AML-193 (cell line): ENCODE measurements at places on chromosomes 16 and 17.
A peak's percentile ranks its signal among the peaks of the same experiment; 100 is the strongest.

GRCh38 chr17:71437166-71437565, 683.7 kb upstream of the SOX9 start:
- no peak for DNase-seq

- no peak for DNase-seq
Measured at GRCh38 chr16:26649381-26650045, 417.2 kb upstream of the C16orf82 start.

GRCh38 chr16:46757339-46758050, 9.4 kb upstream of the MYLK3 start:
- DNase-seq = no peak

DNA sequence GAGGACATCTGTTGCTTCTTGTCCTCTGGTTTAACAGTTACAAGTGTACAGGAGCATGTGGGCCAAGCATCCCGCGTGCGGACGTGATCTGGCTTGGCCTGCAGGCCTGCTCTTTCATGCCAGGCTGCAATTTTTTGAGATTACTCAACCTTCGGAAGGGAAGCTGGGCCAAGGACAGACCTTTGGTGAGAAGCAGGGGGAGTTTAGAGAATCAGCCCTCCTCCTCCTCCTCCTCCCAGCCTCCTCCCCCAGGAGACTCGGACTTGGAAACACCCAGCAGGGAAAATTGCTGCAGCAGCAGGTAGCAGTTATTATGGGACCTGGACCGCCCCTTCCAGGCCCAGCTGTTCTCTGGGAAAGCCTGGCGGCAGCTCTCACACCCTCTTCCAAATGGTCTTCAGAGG, 5.1 kb upstream of the KLHL36 start:
- DNase-seq = peak; percentile 68

DNA sequence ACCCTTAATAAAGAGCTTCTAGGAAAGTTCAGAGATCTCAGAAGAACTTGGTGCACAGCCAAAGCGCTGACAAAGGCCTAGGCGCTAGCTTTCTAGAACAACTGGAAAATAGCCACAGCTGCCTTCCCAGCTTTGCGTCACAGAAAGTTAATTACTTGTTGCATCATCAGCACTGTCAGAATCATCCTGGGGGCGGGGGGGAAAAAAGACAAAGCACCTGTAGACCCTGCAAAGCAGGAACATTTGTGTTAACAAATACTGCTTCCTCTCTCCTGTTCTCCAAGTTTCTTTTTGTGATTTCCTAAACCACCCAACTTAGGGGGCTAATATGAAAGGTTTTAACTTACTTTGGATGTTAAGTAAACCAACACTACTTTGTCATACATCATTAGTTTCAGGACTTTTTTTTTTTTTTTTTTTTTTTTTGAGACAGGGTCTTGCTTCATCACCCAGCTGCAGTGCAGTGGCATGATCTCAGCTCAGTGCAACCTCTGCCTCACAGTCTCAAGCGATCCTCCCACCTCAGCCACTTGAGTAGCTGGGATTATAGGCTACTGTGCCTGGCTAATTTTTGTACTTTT, 4.8 kb upstream of the AARSD1 start:
- peak; percentile 31 for DNase-seq

DNA sequence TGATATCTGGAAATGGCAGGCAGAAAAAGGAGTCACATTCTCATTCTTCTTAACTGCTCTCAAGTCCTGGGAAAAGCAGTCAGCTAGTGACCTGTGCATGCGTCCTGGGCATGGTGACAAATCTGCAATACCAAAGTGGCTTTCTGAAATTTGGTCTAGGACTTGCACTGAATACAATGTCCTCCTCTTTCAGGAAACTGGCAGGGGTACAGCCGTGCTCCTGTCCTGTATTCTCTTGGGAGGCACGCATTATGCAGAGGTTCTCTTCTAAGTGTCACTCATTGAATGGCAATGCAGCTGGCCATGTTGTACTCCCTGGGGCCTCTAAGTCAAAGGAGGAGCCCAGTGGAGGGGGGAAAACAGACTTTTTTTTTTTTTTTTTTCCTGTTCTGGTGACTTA, 10.6 kb downstream of the PHF12 start:
- no peak for DNase-seq

DNA sequence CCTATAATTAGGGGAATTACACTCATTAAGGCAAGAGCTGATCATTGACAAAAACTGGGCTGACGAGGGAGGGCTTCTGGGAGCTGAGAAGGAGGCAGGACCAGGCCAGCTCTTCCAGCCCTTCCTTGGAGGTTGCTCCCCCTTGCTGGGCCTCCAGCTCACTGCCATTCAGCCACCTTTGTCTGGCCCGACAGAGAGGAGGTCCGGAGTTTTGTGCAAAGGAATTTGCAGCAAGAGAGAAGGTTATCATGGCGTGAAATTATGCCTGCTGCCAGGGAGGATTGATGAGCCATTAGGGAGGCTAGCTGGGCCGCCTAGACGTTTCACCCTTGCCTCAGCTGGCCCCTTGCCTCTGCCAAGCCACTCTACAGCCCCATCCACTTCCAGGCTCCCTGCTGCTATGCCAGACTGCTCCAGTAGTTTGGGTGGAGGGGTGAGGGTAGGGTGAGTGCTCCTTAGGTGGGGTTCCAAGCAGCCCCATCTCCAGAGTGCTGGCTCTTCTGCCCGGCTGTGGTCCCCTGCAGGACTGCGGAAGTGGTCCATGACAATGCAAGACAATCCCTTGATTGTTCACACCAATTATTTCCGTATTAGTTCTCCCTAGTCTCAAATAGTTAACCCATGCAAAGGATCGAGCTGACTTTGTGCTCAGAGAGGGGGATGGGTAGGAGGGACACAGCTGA, 17.1 kb upstream of the PHF12 start:
- DNase-seq = no peak

DNA sequence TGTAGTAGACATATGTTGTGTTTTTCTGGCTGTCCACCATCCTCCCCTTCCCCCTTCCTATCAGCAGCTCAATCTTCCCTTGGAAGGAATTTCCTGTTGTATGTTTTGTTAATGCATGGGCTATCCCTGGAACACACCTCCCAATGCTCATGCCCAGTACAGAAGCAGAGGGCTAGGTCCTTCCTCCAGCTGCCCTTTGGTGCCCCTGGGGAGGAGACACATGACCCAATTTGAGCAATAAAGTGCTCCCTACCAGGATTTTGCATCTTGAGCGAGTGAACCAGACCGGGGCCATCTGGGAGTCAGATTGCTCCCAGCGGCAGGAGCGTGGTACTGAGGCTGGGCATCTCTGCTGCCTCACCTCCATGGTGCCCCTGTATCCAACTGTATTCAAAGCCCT, 141.5 kb upstream of the MED13 start:
- DNase-seq = no peak

- DNase-seq = no peak
Measured at GRCh38 chr16:74186561-74186971, 110.0 kb upstream of the PSMD7 start.

GRCh38 chr16:79756571-79756970, 156.0 kb upstream of the MAF start:
- no peak for DNase-seq

DNA sequence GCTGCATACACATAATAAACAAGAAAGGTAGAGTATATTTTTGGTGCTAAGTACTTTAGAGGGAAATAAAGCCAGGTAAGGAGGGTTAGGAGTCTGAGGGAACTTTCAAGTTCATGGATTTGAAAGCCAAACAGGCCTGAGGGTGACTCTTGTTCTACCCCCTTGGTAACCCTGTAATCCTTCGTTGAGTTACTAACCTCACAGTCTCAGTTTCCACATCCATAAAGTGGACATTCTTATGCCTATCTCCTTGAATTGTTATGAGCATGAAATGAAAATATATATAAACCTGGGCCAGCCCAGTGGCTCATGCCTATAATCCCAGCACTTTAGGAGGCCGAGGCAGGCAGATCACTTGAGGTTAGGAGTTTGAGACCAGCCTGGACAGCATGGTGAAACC, 22.4 kb downstream of the PECAM1 start:
- no peak for DNase-seq

DNA sequence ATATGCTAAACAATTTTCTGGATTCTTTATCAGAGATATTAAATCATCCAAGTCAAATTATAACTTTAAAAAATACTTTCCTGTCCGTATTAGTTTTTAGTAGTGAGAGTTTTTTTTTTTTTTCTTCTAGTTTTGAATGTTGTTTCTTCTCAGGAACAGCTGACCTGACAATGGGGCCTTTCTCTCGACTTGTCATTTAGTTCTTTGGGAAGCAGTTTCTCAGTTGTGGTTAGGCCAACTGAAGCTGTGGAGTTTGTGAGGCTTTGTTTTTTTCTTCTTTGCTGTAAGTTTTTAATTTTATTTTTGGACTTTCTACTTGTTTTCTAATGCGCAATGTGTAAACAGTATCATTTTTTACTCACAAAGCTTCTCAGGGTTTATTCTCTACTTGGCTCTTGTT, 140.8 kb downstream of the FTO start:
- no peak for DNase-seq

DNA sequence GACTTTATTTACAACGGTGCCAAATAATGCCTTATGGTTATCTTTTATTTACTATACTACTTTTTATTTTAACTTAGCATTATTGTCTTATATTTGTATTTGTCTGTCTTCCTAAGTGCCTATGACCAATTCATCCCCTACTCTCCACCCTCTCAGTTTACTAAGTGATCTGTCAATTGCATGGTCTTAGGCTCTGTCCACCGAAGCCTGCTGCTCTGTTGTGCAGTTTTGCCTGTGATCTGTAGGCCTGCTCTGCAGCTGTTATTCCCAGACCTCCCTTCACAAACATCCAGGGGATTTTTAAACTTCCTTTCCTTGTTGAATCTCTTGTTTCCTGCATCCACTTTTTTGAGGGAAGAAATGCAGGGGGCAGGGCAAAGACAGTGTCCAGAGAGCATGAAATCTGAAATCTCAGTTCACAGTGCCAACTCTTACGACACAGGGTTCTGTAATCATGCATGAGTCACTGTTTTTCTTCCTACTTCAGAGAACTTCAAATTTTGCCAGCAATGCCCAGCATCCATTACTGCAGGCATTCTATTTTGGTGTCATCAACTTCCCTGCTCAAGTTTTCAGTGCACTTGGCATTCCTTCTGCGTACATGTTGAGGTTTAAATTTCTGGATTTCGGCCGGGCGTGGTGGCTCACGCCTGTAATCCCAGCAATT, 11.4 kb downstream of the SLFN5 start:
- DNase-seq = peak; percentile 80

- DNase-seq = no peak
Measured at GRCh38 chr16:11131706-11132105, 124.3 kb downstream of the SOCS1 start.

GRCh38 chr16:23288209-23288608, 13.9 kb upstream of the SCNN1B start:
- DNase-seq = no peak

- no peak for DNase-seq
Measured at GRCh38 chr16:68685685-68686478, 40.8 kb downstream of the CDH3 start.

DNA sequence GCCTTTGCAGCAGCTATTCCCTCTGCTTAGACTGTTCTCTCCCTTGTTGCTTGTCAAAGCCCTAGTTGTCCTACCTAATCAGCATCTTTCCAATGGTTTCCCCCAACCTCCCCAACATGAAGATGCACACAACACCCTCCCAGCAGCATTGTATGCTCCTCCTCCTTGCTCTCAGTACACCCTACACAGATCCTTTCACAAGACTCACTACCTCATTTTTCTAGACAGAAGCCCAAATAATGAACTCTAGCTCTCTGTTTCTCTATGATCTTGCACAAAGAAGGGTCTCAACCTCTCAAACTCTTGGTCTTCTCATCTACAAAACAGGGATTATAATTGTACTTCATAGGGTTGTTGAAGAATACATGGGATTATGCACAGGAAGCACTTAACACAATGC, 19.4 kb downstream of the PSME3IP1 start:
- DNase-seq = no peak

GRCh38 chr17:2797226-2797625, 988 bp downstream of the RAP1GAP2 start:
- DNase-seq = no peak

DNA sequence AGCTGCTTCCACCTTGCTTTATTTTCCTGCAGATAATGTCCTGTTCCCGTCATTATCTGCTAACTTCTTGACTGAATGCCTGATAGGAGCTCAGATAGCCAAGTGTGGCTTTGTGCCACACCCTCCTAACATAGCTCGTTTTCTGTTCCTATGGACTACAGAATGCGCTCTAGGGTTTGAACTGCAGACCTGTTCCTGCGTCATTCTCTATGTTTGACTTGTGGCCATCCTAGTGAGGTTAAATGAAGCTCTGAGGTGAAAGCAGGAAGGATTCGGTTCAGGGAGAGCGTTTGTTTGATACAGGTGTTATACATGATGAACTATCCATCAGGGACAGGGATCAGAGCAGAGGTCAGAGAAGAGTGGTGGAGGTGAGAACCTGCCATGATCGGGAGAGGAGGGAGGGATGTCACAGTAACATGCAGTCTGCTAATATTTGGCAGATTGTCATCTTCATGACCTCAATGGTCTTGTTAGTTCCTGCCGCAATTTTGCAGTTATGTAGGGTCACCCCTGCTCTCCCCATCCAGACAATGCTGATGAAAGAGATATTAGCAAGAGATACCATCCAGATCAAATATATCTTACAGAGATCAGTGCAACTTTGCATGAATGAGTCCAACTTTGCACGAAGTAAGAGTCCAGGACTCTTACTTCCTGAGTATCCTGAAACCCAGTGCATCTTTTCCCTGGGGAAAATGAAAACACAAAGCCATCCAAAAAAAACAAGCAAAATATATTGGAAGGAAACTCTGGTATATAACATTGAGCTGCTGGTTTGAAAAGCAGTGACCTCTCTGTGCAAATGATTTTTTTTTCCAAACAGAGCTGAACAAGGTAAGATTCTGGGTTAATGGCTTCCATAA, 32.8 kb downstream of the MPHOSPH6 start:
- DNase-seq = no peak

GRCh38 chr16:85980686-85981085, 81.7 kb downstream of the IRF8 start:
- no peak for DNase-seq

- DNase-seq = no peak
Measured at GRCh38 chr17:38605841-38606645, at the start of gene SRCIN1. Gene SRCIN1, minus strand, starts transcription at chr17:38605952. Its CDS starts 247 bp downstream, at chr17:38605705.

DNA sequence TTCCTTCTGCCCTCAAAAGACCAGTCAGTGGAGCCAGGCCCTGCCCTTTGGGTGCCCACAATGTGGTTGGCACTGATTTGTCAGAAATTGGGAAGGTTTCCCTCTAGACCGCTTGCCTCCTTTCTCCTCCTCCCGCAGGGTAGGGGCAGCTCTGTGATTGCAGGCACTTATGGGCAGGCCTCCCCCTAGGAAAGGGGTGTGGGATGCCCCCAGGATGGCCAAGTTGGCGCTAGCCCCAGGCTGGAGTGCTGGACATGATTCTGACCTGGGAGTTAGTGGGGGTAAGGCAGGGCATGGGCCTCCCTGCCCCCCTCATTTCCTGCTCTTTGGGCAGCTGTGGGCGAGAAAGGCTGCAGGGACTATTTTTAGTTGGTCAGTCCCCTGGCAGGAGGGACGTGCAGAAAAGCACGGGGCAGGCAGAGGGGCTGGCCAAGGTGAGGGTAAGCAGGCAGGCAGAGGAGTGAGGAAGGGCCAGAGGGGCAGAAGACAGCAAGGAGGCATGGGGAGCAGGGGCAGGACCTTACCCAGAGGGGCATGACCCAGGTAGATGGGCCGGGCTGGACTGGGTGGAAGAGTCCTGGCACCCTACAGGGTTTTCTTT, 3.3 kb downstream of the RARA start:
- no peak for DNase-seq

GRCh38 chr17:66655861-66656260, 179.1 kb upstream of the CACNG5 start:
- DNase-seq = no peak

GRCh38 chr17:78826421-78826820, 14.2 kb downstream of the USP36 start:
- DNase-seq = no peak
